Mucosa of descending colon (tissue), 3 donors: ENCODE measurements at places on chromosomes 4 and X. TPM values are rescaled to one million over a fixed set of nuclear protein-coding genes. Genes with fewer than 3 reads are reported as not detected.
A peak's percentile ranks its signal among the peaks of the same experiment; 100 is the strongest.

GPR82 gene
- 0.64 TPM for total RNA-seq

BLOC1S4 gene
- 11.8 TPM for total RNA-seq

SULT1E1 gene
- not detected for total RNA-seq

GPRIN3 gene
- 6.0 TPM for total RNA-seq

- no peak for DNase-seq
These were observed 335.3 kb upstream of the AADAT start for GRCh38 chr4:170425040-170425439.

DNA sequence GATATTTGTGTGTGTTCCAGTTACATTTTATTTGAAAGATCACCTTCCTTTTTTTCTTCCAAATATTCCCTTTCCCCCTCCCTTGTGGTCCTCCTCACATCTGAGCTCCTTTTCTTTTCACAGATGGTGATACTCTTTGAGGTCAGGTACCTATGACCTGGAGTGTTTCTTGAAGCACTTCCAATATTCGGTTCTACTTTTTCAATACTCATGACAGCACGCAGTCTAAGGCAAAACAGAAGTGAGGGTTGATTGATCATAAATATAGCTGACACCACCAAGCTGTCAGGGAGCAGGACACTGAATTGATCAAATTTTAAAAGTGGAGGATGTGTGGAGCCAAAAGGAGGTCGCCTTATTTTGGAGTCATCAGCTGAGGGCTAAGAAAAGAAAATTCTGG, 334.4 kb upstream of the MAGEB2 start:
- DNase-seq: no peak

DNA sequence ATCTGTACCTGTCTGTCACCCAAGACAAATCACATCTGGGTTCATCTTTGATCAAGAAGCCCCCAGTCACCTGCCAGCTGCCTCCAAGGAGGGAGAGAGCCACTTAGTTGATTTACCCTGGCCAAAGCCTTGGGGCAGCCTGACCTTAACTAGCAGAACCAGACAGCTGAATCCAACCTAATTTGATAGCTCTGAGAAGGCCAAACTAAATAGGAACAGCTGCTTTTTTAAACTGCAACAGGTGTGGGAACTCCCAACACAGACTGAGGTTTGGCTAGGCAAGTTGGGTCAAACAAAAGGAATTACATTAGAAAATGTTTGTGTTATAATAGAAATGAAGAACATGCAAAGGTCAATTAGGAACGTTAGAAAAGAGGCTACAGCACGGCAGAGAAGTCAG, 375.7 kb downstream of the NLGN4X start:
- DNase-seq: no peak

GRCh38 chrX:5586726-5587125, 641.9 kb downstream of the NLGN4X start:
- no peak for DNase-seq

DNA sequence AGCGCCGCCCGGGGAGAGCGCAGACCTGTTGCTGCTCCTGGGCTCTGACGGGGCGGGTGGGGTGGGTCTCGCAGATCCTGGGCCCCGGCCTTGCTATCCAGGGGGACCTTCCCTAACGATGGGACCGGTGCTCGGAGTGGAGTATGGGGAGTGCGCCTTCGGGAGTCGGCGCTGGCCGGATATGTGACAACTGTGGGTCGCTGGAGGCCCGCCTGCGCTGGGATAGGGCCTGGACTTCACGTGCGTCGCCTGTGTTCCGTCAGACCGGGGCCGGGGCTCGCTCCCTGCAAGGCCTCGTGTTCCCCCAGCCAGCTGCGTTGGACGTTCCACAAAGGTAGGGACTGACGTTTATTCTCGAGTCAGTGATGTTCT, 1.3 kb downstream of the TBL1X start:
- peak; percentile 60 for DNase-seq

- no peak for DNase-seq
These were observed 272.9 kb downstream of the CFAP299 start for GRCh38 chr4:80608281-80608980.

GRCh38 chr4:26261405-26261804, 59.4 kb upstream of the RBPJ start:
- no peak for DNase-seq

- DNase-seq: no peak
These were observed 50.8 kb downstream of the GRIA2 start for GRCh38 chr4:157271166-157271869.

DNA sequence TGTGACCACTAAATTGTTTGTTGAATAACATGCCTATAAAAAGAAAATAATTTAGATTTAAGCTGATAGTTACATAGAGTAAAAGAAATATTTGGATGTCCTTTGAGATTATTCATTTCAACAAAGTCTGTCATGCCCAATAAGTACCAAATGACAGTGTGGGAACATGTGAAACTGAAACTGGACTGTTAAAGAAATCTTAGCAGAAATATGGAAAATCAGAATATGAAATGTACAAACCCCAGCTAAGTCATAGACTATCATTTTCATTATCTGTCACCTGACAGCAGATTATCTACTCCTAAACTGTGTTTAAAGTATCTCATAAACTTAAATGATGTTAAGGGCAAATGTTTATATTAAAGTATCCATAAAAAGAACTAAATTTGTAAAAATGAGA, 437.8 kb upstream of the FAM241A start:
- DNase-seq: no peak

GRCh38 chrX:42289492-42290385, 366.4 kb upstream of the CASK start:
- DNase-seq: no peak

DNA sequence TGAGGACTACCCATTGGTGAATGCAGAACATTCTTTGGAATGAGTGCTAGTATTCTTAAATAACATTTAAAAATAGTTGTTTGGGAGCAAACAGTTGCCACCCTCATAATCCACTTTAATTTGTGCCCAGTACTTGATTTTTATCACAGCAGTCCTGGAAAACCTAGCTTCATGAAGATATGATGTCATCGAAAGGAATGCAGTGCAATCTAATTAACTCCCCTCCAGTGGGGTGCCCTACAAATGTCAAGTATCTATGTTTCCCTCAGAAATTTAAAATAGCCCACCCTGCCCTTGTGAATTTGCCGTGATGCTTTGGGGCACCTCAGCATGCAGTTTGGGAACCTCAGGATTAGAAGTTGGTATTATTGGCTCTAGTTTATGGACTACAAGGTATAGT, 5.4 kb downstream of the RAB9A start:
- DNase-seq: no peak

- no peak for DNase-seq
These were observed 9.9 kb downstream of the PPAT start for GRCh38 chr4:56425518-56425917.

DNA sequence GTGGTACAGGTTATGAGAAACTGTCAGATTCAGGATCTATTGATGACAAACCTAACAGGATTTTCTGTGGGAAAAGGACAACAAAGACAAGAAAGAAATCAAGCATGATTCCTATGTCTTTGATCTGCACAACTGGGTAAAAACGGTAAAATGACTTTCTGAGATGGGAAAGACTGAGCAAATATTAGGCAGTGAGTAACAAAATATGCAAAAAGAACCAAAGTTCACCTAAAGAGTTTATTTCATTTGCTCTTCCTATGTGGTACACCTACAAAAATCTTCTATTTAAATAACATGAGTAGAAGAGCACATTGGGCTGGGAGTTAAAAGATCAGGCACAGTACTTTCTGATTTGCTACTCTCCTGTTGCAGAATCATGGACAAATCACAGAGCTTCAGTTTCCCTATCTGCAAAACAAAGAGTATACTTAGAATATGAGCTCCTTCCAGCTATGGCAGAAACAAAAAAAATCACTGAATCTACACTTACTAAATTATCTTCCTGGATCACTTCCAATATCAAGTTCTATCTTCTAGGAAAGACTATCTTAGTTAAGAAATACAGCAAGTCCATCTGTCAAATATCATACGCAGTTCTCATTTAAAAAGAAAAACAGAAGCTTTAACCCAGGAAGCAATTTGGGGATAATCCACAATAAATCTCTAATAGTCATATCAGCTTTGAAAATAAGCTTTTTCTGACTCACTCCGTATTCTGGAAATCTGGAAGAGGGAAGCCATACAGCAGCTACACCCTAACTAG, 37.4 kb downstream of the NFXL1 start:
- DNase-seq: no peak
